ENCODE measurements at places on chromosomes 4 and X.

GRCh38 chr4:104549736-104550135, 55.0 kb upstream of the CXXC4 start:
- DNase-seq: no peak

GRCh38 chr4:35925806-35926205, 318.5 kb downstream of the ARAP2 start:
- no peak for DNase-seq

GRCh38 chrX:113962343-113962742, 621.5 kb upstream of the HTR2C start:
- DNase-seq: no peak

DNA sequence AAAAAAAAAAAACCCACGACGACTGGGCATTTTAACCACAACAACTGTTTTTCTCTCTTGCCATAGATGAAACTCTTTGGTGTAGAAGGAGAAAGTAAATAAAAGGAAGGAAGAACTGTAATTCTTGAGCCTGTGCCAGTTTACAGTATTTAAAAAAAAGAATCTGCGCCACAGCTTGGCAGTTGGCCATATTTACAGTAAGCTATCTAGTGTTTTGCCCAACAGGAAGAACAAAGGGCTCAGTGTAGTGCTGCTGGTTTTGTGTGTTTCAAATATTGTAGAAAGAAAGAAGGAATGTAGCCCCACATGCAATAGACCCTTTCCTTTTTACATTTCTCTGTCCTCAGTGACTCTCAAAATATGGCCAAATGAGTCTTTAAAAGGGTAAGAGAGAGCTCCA, 66.1 kb downstream of the NR3C2 start:
- no peak for DNase-seq

DNA sequence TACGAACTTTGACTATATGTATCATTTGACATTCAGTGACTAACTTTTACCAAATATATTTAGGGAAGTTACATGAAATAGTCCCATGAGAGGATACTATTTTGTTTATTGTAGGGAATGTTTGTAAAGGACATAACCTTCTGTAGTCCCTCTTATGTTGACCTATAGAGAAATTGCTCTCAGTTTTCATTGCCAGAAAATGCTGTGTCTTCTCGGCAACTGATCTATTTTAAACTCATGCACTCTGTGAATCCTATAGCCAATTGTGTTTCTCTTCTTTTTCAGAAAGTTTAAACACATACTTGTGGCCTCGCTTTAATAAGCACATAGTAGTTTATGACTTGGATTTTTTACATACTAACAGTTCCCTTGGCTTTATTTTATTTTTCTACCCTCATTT, 38.2 kb downstream of the DMP1 start:
- DNase-seq: no peak

DNA sequence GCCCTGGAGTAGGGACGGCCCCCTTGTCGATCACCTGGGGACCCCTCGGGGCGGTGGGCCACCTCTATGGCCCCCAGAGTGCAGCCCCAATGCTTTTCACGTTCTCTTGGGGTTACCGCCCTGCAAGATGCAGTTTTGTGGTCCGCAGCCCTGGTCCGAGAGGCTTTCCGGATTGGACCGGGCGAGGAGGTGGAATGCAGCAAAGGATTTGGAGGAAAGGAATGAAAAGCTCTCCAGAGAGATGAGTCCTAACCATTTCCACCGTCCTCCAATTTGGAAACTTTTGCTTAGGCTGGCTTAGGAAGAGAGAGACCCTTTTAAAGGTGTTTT, 601 bp downstream of the SLC25A43 start:
- DNase-seq: no peak
